Tibial artery (tissue), 4 donors: ENCODE measurements at places on chromosomes 16 and 17.

GRCh38 chr17:44044071-44044470 is 22.4 kb downstream of the LSM12 start:
- no peak for DNase-seq

DNA sequence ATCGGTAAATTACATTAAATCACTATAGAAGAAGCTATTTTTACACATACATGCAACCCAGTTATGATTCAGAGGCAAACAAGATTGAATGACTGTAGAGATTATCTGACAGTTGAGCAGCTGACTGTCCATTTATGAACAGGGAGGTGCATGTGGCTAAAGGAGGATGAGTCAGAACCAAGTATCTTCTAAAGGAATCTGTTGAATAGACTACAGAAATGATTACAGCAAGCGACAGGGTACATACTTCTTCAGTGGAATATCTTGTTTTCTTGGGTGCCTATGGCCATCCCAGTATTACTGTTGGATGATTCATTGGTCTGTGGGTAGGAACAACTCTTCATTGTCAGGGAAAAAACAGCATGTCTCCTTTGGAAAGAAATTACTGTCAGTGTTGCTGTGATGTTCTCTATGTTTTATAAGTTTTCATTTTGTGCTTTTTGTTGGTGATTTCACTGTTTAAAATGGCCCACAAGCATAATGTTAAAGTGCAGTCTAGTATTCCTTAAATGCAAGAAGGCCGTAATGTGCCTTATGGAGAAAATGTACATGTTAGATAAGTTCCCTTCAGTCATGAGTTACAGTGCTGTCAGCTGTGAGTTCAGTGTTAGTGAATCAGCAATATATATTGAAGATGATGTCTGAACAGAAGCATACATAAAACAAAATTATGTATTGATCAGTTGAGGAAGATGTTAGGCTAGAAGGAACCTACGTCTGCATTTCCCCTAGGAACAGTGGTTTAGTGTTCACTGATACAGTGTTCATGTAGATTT is 27.0 kb downstream of the CBFB start:
- DNase-seq, result no peak

DNA sequence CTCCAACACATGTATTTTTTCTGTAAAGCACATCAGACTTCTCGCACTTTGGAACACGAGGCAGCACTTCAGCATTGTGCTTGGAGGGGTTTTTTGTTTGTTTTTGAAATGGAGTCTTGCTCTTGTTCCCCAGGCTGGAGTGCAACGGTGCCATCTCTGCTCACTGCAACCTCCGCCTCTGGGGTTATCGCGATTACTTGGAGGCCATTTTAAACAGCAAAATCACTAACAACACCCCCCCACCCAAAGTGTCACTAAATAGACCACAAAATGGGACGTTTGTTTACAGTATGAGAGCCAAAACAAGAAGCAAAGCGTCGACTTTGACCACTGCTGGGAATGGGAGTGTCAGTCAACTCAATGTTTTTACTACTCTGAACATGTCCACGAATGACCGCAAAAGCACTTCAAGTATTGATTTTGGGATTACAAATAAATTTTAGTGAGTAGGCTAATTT is 9.0 kb upstream of the C16orf87 start:
- no peak for DNase-seq

GRCh38 chr17:3667366-3668278 is 756 bp downstream of the TAX1BP3 start:
- DNase-seq, result peak; percentile 85

- DNase-seq, result peak; percentile 32
These were observed 4.6 kb upstream of the ADCY7 start for GRCh38 chr16:50261707-50262235.

- DNase-seq, result no peak
These were observed 221.9 kb downstream of the C16orf95 start for GRCh38 chr16:87095271-87095670.

DNA sequence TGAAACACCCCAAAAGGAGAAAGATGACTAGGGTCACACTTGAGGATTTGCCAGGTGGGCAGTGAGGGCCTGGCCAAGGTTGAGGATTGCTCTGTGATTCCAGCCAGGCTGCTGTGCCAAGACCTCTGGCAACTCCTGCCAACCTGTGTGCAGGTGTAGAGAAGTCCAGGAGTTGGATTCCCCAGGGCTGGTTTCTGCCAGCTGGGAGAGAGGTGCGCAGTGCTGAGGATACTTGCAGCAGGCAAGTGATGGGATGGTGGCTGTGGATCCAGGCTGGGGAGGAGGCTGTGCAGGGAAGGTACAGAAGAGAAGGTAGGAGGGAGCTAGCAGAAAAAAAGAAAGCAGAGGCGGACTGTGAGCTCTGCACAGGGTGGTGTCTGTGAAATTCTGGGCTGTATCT is 6.6 kb downstream of the RIPOR1 start:
- DNase-seq, result no peak

GRCh38 chr16:57513371-57514102 is 22.8 kb downstream of the CCDC102A start:
- DNase-seq, result no peak

DNA sequence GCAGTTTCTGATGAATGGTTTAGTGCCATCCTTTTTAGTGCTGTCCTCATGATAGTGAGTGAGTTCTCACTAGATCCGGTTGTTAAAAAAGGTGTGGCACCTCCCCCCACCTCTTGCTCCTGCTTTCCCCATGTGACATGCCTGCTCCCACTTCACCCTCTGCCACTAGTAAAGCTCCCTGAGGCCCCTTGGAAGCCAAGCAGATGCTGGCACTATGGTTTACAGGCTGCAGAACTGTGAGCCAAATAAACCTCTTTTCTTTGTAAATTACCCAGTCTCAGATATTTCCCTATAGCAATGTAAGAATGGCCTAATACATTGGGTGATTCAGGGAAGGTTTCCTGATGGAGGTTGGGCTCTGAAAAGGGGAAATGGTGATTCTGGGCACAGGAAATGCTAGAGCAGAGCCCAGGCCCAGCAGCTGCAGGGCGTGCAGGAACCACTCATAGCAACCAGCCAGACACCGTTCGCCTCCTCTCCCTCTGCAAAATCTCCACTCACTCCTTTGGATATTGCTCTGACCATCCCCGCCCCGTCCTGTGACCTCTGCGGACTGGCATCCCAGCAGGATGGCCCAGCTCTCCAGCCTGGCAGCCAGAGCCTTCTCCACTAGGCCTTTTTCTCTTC is 2.6 kb upstream of the ADORA2B start:
- no peak for DNase-seq

DNA sequence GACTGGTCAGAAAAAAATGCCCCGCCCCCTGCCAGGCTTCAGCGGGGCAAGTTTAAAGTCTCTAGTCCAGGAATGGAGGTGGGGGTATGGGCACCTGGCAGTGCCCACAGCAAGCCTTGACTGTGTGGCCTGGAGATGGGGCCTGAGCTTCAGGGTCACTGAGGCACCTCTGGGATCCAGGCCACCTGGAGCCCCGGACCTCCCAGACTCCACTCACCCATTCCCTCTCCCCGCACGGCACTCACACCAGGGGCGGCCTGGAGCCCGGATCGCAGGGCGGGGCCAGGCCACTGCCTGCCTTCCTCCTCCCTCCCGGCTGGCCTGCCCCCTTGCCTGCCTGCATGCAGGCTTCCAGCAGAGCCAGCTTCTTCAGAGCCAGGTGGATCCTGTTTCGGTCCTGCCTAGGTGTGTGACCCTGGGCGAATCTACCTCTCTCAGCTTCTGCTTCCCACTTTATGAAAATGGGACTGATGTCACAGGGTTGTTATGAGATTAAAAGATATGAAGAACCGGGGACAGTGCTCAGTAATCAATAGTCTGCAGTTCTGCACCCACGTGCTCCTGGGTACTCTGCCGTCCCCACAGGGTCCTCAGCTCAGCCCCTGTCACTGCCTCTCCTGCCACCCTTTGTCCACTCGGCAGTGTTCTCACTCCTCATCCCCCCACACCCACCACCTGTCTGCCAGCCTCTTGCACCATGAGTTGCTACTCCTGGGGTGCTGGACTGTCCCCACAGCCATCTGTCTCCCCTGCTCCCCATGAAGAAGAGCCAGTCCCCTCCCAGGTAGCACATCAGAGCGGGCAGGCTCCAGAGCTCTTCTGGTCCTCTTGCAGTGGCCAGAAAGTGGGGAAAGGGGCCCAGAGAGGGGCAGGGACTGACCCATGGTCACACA is 1.2 kb upstream of the TCAP start:
- no peak for DNase-seq

DNA sequence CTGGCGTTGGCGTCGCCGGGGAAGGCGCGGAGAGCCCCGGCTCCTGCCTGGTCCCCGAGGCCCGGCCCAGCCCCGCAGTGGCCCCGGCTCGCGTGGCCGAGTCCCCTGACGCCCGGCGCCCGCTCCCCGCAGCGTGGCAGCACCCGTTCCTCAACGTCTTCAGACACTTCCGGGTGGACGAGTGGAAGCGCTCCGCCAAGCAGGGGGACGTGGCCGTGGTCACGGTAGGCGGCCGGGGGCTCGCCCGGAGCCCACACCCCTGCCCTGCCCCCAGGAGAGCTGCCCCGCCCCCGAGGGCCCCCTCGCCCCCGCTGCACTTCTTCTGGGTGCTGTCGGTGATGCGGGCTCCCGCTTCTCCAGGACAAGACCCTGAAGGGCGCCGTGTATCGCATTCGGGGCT is 466 bp downstream of the WDR90 start:
- DNase-seq, result no peak

- DNase-seq, result peak; percentile 58
These were observed 18.2 kb downstream of the COTL1 start for GRCh38 chr16:84599521-84600202.

DNA sequence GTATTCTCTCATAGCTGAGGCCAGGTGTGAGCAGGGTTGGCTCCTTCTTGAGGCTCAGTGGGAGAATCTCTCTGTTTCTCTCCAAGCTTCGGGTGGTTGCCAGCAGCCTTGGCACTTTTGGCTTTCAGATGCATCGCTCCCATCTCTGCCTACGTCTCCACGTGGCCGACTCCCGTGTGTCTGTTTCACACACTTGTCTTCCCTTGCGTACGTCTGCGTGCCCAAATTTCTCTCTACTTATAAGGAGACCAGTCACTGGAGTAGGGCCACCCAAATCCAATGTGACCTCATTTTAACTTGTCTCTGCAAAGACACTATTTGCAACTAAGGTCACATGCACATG is 14.7 kb downstream of the OSBPL7 start:
- DNase-seq, result no peak

- no peak for DNase-seq
These were observed 16.1 kb upstream of the C17orf78 start for GRCh38 chr17:37359682-37360188.

- no peak for DNase-seq
These were observed 67.0 kb upstream of the CNTNAP4 start for GRCh38 chr16:76210157-76210556.

GRCh38 chr16:55102531-55102930 is 171.9 kb downstream of the IRX5 start:
- DNase-seq, result no peak

DNA sequence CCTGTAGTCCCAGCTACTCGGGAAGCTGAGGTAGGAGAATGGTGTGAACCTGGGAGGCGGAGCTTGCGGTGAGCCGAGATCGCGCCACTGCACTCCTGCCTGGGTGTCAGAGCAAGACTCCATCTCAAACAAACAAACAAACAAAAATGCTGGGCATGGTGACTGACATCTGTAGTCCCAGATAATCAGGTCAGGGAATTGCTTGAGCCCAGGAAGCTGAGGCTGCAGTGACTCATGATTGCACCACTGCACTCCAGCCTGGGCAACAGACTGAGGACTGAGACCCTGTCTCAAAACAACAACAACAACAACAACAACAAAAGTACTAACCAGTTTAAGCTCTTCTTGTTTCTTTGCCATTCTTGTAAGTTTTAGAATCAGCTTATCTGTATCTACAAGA is 383.0 kb upstream of the PMFBP1 start:
- no peak for DNase-seq

GRCh38 chr16:11671271-11671670 is 3.0 kb downstream of the SNN start:
- no peak for DNase-seq

DNA sequence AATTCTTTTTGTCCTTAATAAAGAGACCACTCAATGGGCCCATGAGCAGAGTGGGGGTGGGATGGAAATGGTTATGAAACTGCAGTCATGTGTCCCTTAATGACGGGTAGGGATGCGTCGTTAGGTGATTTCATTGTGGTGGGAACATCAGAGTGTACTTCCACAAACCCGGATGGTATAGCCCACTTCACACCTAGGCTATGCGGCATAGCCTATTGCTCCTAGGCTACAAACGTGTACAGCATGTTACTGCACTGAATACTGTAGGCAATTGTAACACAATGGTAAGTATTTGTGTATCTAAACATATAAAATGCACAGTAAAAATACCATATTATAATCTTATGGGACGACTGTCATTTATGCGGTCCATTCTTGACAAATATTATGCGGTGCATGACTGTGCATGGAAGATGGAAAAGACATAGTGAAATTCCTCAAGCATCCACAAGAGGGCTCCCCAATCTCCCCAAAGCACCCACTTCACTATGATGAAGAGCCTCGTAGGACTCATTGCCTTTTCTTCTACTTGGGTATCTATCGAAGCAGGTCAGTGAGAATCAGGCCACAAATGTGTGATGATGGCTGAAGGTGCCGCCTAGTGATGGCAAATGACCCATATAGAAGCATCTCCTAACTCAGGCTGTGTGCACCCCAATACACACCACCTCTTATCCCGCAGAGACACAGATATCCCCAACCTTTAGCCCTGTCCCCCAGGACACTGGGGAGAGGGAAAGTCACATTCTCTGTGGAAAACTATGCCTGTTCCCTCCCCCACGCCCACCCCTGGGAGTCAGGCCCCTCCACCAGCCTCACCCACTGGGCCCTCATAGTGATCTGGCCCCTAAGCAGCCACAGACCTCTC is 43.5 kb downstream of the TBX21 start:
- DNase-seq, result no peak

GRCh38 chr17:31314782-31315100 is 887 bp upstream of the EVI2B start:
- DNase-seq, result no peak

DNA sequence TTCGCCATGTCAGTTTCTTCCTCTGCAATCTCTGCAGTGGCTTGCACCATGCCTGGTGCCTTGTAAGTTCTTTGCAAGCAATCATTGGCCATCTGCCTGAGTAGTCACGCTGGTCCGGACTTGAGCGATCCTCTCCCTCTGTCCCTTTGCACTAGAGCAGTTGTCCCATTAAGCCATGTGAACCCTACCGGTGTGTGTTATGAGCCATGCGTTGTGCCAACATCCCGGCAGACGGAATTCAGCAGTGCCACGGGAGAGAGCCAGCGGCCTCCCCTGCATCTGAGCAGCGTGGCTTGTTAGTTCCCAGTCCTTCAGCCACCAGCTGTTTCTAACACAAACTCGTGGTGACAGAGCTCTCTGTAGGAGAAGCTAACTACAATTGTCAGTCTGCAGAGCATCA is 275.1 kb upstream of the HSBP1 start:
- no peak for DNase-seq

- DNase-seq, result peak; percentile 24
These were observed 10.1 kb upstream of the PHF12 start for GRCh38 chr17:28961391-28961790.

DNA sequence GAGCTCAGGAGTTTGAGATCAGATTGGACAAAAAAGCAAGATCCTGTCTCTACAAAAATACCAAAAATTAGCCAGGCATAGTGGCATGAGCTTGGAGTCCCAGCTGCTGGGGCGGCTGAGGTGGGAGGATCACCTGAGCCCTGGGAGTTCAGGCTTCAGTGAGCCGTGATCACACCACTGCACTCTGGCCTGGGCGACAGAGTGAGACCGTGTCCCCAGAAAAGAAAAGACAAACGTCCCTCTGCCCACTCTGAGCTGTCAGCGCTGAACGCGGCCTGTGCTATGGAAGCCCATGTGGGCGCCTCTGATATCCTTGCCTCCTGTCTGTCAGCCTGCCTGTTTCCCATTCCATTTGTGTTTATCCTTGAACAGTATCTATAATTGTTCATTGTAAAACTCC is 50.7 kb downstream of the FOXK2 start:
- DNase-seq, result no peak
